ENCODE measurements at places on chromosomes 13 and 19.

DNA sequence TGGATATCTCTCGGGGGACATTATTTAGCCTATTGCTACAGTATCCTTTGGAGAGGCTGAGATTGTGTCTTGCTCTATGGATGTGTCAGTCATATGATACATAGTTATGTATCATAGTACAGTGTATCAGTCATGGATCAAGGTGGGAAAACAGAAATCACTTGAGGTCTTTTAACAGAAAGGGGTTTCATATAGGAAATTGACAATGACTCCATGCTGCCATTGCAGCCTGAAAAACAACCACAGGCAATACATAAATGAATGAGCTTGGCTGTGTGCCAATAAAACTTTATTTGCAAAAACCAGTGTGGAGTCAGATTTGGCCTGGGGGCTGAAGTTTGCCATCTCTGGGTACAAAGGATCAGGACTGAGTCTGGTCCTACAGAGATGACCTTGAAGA lies 35.4 kb downstream of the COLGALT1 start:
- no peak for DNase-seq

- DNase-seq: no peak
Measured at GRCh38 chr19:35357867-35358573, at the start of gene FFAR3. TSS of gene FFAR3 (plus strand) at chr19:35358460. CDS start at chr19:35358891, 431 bp downstream.

DNA sequence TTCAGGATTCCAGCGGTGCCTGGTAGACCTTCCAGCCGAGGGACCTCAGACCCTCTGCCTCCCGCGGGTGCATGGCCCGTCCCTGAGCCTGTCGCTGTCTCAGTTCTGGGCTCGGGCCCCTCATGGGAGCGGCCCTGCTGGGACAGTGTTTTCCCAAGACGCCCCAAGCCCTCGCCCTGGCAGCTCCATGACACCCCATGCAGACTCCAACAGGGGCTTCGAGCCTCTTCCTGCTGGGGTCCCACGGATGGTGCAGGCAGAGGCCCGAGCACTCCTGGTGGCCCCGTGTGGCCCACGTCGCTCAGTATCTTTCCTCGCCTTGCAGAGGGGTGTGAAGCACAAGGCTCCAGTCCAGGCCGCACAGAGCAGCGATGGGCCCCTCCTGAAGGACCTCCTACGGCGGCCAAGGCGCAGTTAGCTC lies 88.8 kb upstream of the MCF2L start:
- no peak for DNase-seq

DNA sequence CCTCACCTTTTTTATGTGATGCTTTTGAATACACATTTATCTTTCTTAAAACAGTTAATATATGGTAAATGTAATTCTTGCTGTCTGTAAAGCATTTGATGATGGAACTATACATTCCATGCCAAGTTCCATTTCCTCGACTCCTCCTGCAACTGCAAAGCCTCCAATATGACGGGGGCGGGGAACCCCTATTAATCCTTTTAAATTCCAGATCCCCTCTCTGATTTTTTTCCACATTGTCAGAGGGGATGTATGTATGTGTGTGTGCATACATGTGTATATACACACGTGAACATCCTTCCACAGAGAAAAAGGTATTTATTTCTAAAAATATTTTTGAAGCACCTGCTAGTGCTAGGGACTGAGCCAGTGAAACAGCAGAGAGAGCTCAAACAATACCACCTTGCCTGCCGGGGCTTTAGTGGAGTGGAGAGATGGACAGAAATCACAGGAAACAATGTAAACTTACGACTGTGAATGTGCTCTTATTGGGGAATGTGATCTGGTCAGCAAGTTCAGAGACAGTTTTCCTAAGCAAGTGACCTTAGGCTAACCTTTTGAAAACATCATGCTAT lies 25.3 kb upstream of the MAB21L1 start:
- no peak for DNase-seq

DNA sequence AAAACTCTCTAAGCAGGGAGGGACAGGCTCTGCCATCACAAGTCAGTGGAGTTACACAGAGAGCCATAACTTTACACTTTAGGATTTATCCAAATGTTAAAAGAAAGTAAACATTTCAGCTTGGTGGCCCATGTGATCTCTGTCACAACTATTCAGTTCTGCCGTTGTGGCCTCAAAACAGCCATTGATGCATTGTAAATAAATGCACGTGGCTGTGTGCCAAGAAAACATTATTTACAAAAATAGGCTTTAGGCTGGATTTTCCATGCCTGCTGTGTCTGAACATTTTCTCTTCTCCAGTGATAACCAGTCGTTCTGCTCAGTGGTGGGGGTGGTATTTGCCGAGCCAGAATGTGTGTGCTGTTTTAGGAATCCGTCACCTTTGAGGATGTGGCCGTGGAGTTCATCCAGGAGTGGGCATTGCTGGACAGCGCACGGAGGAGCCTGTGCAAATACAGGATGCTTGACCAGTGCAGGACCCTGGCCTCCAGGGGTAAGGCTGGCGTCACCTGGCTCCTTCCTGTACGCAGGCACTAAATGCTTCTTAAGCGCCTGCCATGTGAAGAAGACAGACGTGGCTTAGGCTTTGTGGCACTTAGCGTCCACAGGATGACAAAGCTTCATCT lies 4.9 kb downstream of the ZNF333 start:
- DNase-seq: no peak

DNA sequence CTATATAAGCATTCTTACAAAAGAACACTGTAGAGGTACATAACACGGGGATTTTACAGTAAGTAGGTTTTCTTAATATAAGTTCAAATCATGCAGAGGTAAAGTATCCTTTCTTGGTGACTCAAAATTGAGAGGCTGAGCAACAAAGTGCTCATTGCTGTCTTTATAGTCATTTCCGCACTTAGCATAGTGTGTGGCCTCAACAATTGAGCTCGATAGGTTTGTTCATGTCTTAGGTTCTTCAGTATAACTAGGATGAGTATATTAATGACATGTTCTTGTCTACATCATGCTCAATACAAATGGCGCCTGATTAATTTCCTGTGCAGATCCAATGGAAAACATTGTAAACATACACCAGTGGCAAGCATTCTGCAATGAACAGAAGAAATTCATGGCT lies 1.4 kb downstream of the WDFY2 start:
- no peak for DNase-seq

- no peak for DNase-seq
Measured at GRCh38 chr13:67137044-67137735, 92.9 kb downstream of the PCDH9 start.

GRCh38 chr13:25111585-25111956 lies 15.6 kb downstream of the PABPC3 start:
- DNase-seq: no peak

- no peak for DNase-seq
Measured at GRCh38 chr13:51769455-51770127, 34.4 kb downstream of the DHRS12 start.

Measured in stimulated activated CD8-positive, alpha-beta memory T cell treated with anti-CD3 and anti-CD28 coated beads, Interleukin-4, amount 100 ng/mL, for 1 hour (primary cell).